Activated CD4-positive, alpha-beta T cell treated with anti-CD3 and anti-CD28 coated beads, Interleukin-2, amount 50 U/mL, for 24 hours (primary cell): ENCODE measurements at places on chromosomes 2 and 18.

DNA sequence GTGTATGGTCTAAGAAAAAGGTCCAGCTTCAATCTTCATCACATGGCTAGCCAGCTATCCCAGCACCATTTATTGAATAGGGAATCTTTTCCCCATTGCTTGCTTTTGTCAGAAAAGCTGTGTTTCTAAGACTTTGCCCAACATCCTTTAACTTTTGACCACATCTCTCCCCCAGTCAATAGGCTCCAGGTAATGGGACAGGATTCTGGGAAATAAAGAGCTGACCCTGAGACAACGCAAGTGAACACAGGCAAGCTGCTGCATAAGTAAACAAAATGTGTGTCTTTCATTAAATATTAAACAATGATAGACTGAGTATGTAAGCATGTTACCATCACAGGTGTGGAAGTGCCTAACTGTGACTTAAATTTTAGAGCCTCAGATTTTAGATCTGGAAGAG is 23.0 kb downstream of the FAM110C start:
- no peak for DNase-seq

DNA sequence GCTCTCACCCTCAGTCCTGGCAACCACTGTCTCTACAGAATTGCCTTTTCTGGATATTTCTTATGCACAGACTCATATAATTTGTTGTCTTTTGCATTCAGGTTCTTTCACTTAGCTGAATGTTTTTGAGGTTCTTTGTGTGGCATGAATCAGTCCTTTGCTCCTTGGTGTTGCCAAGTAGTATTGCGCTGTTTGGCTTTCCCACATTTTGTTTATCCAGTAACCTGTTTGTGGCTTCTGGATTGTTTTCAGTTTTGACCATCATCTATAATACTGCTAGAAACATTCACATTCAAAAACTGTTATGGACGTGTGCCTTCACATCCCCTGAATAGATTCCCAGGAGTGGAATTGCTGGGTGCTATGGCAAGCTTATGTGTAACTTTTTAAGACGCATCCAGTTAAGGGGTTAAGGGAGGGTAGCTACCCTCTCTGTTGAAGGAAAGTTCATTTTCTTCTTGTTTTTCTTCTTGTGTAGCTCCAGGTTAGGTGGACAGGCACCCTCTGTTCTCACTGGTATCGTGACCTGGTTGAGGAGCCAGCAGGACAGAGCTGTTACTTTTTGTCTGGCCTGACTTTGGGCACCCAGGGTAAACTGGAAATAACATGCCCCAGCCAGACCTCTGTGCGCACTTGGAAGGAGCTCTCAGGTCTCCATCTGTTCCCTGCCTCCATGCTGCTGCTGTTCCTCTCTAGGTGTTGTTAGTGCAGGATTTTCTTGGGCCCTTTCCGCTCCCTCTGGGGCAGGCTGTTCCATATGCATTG is 29.6 kb downstream of the ARHGAP25 start:
- no peak for DNase-seq

- no peak for DNase-seq
Observed at GRCh38 chr18:57542812-57543427, 43.6 kb downstream of the FECH start.

DNA sequence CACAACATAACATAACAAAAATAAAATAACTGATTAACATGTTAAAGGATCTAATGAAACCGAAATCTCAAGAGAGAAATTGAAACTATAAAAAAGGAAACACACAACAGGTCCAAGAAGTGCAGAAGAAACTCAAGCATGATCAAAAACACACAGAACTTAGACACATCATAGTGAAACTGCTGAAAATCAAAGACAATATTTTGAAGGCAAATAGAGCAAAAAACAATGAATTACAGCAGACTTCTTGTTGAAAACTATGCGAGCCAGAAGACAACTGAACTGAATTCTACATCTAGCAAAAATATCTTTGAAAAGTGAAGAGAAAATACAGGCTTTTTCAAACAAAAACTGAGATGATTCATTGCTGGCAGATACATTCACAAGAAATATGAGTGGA is 61.3 kb downstream of the UGP2 start:
- DNase-seq, result no peak

GRCh38 chr2:130972410-130972809 is 120.8 kb downstream of the FAM168B start:
- no peak for DNase-seq
